ENCODE measurements at places on chromosomes 16 and 17.

DNA sequence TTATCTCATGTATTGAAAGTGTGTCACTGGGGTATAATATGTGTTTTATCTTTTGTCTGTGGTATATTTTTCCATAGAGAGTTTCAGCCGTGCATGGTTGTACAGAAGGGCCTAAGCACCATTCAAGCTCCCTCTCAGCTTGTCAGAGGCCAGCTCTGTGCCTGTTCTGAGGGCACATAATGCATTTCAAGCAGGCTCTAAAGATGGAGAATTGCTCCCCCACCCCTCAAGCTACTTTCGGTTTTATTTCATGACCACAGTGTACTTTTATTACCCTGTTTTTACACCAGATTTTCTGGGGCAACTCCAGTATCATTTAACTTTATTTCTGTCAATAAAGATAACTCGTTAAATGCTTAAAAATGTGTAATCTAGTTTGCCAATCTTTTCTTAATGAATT lies 131.7 kb downstream of the SHISA6 start:
- DNase-seq: no peak

GRCh38 chr16:20026361-20027072 lies 47.2 kb downstream of the GPR139 start:
- DNase-seq: no peak

GRCh38 chr17:15348021-15348420 lies 6.6 kb upstream of the TEKT3 start:
- DNase-seq: no peak

- peak; percentile 44 for DNase-seq
These were observed 12.6 kb downstream of the UTS2R start for GRCh38 chr17:82384051-82384729.

DNA sequence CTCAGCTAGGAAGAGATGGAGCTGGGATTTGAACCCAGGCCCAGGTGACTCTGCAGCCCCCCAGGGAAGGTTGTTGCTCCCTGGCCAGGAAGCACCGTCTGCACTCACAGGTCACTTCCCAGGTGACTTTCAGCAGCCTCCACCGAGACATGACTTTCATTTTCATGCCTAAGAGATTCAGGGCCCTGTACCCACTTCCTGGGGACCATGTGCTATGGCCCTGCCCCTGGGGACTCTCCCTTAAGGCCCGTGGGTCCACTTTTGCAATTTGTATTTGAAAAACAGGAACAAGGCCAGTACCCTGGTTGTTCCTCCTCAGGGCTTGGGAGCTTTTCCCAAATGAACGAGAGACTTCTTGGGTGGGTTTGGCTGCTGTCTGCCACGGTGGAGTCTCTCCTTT lies 191.0 kb downstream of the IRF8 start:
- no peak for DNase-seq

DNA sequence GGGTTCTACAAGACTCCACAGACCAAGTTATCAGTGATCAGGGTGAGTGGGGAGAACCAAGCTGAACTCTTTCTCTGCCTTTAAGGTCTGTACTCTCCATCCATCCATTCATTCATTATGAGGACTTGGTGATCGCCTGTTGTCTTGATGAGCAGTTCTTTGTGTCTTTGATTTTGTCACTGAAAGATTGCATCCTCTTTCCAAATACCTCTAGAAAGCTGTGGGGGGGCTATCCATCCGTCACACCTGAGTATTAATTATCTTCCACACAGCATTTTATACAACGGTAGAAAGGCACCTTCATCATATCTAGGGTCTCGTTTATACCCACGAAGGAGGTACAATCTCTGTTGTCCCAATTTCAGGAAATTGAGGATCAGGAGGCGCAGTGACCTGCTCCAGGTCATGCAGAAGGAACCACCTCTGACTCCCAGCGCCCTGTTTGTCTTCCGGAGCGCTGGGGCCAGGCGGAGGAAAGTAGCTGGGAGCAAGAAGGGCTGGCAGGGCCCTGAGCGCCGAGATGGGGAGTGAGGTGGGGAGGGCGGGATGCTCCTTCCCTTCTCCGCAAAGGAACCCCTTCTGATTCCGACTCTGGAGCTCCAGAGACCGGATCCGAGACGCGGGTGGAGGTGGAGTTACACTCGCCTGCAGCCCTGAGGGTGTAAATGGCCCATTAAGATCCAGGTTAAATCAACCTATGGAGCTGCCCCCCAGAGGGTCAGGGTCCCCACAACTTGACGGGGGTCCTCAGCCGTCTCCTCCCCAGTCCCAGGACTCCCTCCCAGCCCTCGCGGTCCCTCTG lies 605 bp upstream of the ABAT start:
- DNase-seq: peak; percentile 65

DNA sequence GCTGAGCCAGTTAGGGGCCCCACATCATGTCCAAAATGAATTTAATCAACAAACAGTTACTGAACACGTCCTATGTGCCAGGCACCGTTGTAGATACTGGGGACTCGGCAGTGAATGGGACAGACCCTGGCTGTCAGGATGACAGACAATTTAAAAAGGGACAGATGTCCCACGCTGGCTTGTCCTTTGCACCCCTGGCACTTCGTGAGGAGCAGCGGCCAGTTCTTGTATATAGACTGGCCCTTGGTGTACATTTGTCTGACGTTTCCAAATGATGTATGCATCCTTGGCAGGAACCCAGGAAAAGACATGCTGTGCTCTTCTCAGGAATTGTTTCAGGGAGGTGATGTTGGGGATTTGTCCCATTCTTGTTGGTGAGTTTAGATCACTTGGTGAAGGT lies 21.1 kb downstream of the IL4R start:
- DNase-seq: no peak

GRCh38 chr17:71335212-71335611 lies 785.6 kb upstream of the SOX9 start:
- no peak for DNase-seq

DNA sequence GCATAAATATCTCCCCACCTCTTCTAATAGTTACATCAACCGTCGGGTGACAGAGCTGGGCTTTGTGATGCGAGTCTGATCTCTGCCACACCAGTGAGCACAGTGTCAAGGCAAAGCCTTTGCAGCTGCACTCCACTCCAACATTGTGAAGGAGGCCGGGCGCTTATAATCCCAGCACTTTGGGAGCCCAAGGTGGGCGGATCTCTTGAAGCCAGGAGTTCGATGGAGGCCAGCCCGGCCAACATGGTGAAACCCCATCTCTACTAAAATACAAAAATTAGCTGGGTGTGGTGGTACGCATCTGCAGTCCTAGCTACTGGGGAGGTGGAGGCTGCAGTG lies 18.9 kb downstream of the CYB5D2 start:
- no peak for DNase-seq

DNA sequence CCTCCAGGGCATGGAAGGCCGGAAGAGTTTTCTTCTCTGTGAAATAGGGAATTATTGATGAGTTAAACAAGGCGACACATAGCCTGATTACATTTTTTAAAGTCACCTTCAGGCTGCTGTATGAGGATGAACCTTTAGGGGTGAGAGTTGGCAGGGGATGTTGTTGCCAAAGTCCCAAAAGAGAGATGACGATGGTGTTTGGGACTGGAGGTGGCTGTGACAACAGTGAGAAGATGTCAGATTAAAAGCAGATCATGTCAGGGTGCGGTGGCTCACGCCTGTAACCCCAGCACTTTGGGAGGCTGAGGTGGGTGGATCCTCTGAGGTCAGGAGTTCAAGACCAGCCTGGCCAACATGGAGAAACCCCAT lies 16.8 kb upstream of the ASGR2 start:
- no peak for DNase-seq

DNA sequence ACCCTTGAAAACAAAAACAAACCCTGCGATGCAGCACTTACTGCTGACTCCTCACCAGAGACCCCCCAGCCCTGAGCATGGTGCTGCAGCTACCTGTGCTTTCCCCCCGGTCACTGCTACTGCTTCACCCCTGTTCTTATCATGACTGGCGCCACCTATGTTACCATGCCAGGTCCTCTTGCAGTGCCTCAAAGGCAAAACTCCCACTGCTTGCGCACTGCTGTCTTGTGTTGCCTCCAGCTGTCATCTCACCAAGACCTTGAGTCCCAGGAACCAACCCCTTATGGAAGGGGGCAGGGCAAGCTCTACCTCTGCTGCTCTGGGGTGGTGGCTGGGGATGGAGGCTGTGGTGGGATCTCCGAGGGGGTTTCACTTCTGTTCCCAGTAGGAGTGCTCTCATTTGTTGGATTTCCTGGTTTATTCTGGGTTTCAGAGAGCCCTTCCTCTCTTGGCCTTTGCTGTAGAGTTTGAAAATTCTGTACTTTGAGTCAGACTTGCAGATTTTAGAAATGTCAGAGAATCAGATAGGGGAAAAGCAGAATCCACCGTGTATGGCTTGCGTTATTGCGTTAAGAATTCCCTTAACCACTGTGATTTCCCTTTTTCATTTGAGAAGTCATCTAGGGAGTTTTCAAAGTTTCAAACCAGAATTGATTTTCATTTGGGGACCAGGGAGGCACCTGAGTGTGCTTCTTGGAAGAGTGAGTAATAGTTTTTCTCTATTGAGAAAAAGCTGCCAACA lies 96.6 kb downstream of the SPECC1 start:
- DNase-seq: no peak

DNA sequence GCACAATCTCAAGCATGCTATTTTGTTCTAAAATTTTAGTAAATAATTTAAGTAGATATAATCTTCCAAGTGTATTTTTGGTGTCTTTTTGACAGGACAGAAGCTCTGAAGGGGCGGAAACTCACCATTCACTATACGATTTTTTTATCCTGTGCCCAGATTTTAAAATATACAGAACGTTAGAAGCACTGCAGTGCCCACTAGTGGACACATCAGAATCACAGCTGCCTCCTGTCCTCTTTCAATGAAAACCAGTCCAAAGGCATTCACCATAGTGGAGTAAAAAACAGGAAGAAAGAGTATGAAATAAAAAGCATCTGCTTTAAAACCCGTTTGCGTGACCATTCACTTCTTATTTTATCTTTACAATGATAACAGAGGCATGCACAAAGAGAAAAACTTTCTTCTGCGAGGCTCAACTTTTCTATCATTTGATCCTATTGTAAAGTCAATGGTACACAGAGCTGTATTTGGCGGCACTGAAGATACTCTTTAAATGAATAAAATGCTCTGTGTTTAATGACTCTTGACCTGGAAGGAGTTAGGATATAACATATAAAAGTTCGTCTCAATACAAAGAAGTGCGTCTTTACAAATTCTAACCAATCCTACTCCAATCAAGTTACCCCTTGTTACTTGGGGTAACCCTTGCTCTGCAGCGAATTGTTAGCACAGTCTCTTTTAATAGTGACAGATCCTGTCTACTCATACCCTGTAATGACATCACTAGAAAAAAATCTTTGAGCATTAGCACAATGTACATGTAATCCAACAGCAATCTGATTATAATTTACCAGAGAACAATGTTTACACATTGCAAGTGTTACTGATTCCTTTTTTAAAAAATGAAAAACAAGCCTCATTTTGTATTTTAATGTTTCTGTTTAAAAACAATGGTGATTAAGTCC lies 339.8 kb upstream of the PSMD7 start:
- peak; percentile 12 for DNase-seq

DNA sequence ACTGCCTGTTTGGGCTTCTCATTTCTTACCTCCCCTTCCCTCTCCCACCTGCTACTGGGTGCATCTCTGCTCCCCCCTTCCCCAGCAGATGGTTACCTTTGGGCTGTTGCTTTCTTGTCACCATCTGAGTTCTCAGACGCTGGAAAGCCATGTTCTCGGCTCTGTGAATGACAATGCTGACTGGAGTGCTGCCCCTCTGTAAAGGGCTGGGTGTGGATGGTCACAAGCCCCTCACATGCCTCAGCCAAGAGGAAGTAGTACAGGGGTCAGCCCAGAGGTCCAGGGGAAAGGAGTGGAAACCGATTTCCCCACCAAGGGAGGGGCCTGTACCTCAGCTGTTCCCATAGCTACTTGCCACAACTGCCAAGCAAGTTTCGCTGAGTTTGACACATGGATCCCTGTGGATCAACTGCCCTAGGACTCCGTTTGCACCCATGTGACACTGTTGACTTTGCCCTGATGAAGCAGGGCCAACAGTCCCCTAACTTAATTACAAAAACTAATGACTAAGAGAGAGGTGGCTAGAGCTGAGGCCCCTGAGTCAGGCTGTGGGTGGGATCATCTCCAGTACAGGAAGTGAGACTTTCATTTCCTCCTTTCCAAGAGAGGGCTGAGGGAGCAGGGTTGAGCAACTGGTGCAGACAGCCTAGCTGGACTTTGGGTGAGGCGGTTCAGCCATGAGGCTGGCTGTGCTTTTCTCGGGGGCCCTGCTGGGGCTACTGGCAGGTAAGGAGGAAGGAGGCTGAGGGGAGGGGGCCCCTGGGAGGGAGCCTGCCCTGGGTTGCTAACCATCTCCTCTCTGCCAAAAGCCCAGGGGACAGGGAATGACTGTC lies at the start of gene CD68:
CD68 (plus strand) TSS at position 638 of the 833 bp plus-strand sequence; CDS start at position 678, 40 bp downstream.
- no peak for DNase-seq

DNA sequence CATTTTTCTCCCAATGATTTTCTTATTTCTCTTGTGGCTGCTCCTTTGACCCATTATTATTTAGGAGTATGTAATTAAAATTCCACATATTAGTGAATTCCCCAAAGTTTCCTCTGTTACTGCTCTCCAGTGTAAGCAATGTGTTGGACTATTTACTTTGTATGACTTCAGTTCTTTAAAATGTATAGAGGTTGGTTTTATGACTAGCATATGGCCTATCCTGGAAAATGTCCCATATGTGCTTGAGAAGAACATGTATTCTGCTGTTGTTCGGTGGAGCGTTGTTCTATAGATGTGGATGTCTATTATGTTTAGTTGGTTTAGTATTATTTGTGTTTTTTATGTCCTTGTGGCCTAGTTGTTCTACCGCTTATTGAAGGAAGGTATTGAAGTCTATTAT lies 6.0 kb upstream of the NT5M start:
- DNase-seq: no peak

DNA sequence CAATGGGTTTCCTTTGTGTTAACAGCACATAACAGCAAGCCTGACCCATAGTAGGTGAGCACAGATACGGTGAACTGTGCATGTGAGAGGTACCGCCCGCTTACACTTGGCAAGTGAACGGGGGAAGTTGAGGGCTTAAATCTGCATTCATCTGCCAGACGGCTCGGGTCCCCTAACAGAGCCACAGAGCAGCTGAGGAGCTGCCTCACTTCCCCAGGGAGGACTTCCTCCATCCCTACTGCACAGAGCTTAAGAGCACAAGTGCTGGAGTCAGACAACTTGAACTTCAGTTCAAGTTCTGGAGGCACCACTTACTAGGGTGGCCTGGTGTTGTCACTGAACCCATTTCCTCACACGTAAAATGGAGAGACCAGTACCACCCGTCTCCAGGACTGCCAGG lies 13.4 kb downstream of the RAB5C start:
- no peak for DNase-seq

- DNase-seq: no peak
These were observed 1.8 kb upstream of the FBRS start for GRCh38 chr16:30656388-30656787.

DNA sequence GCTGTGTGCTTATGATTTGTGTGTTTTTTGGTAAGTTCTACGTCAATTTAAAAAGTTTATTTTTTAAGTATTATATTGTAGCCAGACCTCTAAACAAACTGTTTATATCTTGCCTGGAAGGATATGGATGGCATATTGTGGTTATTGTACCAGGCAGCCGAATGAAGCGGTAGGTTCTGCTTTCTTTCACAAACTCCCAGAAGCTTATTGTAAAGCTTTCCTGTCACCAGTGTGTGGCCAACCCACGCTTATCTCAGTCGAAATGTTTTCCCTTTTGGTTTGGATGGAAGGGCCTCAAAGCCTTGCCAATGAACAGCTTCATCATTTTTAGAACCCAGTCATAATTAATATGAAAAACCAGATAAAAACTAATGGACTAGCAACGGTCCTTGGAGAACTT lies 53.1 kb downstream of the CYB5B start:
- no peak for DNase-seq
